ENCODE measurements at places on chromosomes 7 and 10.

DNA sequence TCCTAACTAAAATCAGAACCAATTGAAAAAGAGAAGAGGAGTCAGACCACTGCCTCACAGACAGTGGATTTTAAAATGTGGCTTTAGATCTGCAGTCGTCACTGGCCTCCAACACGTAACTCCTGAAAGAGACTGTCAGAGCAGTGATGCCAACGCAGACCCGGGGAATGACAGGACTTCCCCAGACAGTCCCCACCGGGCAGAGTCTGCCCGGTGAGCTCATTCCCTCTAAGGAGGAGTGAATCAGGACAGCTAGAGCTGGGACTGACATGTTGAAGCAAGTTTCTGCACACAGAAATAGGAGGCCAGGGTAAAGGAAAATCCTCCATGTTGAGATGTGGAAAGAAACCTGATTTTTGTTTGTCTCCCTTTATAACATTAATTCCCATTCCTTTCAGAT is 105.0 kb downstream of the TES start:
- DNase-seq, result no peak

DNA sequence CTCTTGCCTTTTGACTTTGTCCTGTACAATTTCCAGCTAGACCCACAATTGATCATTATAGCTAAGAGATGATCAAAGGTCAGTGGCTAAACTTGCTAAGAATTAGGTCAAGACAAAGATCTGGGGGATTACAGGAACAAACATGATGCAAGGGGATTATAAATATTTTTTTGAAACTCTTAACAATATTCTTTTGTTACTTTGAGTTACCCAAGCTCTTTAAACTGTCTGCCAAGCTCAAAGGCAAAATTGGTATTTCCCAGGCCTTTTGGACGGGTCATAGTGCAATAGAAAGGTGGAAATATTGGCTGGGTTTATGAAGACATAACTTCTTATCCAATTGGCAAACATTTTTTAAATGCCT is 23.4 kb downstream of the TBXAS1 start:
- no peak for DNase-seq

- DNase-seq, result no peak
Measured at GRCh38 chr10:92164036-92164696, 126.7 kb downstream of the CPEB3 start.

- DNase-seq, result no peak
Measured at GRCh38 chr10:108090476-108091215, 926.1 kb upstream of the SORCS1 start.

- DNase-seq, result peak; percentile 80
Measured at GRCh38 chr7:16345979-16346958, 75.1 kb downstream of the CRPPA start.

- DNase-seq, result no peak
Measured at GRCh38 chr7:959271-959670, 4.8 kb upstream of the ADAP1 start.

GRCh38 chr7:121914676-121915279 is 41.8 kb downstream of the PTPRZ1 start:
- DNase-seq, result no peak

DNA sequence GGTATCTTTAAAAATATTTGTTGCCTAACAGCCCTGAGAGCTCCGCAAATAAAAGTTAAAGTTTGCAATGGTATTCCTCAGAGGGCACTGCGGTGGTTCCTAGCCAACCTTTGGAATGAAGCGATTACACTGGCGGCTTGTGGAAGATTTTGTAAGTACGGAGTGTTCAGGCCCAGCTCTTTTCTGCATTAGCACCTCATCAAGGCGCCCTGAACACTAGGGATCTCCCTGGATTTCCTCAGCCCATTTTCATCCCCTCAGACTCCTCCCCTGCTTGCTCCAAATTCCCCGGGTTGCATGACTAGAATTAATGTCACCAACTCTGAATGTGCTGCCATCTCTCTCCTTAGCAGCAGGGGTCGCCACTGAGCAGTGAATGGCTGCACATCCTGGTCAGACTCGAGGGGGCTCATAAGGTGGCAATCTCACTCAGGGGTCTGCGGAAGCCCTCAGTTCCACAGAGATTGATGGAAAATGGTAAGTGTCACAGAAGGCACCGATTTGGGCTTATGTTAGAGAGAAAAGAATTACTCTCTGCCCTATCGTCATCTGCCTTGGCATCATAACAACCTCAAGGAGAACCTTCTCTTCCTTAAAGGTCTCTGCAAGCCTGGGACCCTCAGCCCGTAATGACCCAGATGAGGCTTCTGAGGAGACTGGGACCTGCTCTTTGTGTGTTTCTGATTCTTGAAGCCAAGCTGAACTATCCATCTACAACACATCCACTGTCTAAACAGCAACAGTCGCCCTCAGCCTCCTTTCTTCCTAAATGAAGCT is 262.8 kb upstream of the AOAH start:
- DNase-seq, result peak; percentile 53

DNA sequence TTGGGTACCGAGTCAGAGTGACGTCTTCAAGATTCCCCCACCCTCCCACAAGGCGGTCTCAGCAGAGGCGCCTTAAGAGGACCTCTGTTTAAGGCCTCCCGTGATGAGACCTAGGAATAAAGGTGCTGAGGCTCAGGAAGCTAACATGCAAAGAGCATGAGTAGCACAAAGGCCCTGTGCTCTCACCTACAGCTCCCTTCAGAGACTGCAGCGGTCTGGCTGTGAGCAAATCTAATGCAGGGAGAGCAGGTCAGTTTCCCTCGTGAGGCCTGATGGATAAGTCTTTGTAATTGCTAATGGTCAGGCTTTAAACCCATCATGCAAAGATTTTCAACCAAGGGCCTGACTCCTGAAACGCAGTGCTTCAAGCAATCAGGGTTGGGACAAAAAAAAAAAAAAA is 909.3 kb upstream of the GHITM start:
- DNase-seq, result no peak
